Fibroblast of skin of left biceps (primary cell): ENCODE measurements at places on chromosomes 4 and X.

DNA sequence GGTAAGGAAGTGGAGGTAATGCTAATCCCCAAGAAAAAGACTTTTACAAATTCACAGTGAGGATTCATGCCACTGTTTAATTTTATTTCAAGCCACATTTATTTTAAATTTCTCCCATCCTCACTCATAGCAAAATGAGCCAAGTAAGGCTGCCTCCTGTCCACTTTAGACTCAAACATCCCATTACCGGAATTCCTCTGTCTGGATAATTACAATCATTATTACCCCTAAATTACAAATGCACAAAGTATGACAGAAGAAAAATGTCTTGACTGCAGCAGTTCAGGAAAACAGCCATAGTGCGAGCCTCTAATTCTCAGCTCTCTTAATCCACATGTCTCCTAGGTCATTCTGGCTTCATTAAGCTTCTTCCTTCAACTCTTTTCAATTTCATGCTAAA, 57.0 kb downstream of the MAPK10 start:
- DNase-seq: no peak

- peak; percentile 57 for DNase-seq
Observed at GRCh38 chr4:157014621-157015591, 43.3 kb upstream of the PDGFC start.

- no peak for DNase-seq
Observed at GRCh38 chrX:64805683-64806082, 170.6 kb downstream of the ZC4H2 start.

DNA sequence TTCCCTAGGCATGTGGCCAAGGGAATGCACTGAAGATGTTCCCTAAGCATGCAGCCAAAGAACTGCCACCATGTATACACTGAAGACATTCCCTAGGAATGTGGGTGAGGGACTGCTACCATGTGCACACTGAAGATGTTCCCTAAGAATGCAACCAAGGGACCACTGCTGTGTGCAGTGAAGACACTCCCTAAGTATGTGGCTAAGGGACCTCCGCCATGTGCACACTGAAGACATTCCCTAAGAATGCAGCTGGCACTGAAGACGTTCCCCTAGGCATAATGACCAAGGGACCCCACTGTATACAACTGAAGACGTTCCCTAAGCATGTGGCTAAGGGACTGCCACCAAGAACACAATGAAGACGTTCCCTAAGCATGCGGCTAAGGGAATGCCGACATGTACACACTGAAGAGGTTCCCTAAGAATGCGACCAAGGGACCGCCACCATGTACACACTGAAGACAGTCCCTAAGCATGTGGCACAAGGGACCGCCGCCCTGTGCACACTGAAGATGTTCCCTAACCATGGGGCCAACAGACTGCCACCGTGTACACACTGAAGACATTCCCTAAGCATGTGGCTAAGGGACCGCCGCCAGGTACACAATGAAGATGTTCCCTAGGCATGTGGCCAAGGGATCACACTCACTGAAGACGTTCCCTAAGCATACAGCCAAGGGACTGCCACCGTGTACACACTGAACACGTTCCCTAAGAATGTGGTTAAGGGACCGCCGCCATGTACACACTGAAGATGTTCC, 25.6 kb downstream of the DHRSX start:
- no peak for DNase-seq
